Hepatocyte (in vitro differentiated cells): ENCODE measurements at places on chromosomes 5 and 9. TPM values are rescaled to one million over a fixed set of nuclear protein-coding genes. Genes with fewer than 3 reads are reported as not detected.

The SPRY4 gene
- 6.1 and 7.2 TPM in 2 replicates for total RNA-seq

The SMIM33 gene
- total RNA-seq, result not detected in 2 replicates

The TNPO1 gene
- 128 and 143 TPM in 2 replicates for total RNA-seq

The ADAMTS16 gene
- total RNA-seq, result 3.2 and 5.9 TPM in 2 replicates

The MFAP3 gene
- 65.4 and 82.2 TPM in 2 replicates for total RNA-seq

The FAT2 gene
- total RNA-seq, result 0.40 and 0.72 TPM in 2 replicates

The HRCT1 gene
- total RNA-seq, result 0.24 and 0.90 TPM in 2 replicates

DNA sequence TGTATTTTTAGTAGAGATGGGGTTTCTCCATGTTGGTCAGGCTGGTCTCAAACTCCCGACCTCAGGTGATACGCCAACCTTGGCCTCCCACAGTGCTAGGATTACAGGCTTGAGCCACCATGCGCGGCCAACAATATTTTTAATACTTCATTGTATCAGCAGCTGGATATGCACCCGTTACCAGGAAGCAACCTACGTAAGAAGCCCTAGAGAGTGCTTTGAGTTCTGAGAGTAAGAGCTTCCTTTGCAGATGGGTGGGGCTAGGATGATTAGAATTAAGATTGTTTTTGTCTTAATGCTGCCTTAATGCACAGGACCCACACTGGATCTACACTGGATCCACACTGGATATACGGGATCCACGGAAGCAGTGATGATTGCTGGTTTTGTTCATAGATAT lies 123.9 kb upstream of the ABCA1 start:
- DNase-seq, result no peak

- no peak for DNase-seq
These were observed 11.3 kb upstream of the RIOK2 start for GRCh38 chr5:97194366-97194765.

- DNase-seq, result no peak
These were observed 18.0 kb downstream of the OTULINL start for GRCh38 chr5:14599476-14600127.

GRCh38 chr5:176183321-176184074 lies 54.7 kb upstream of the SIMC1 start:
- DNase-seq, result no peak

GRCh38 chr5:137375741-137376526 lies 123.2 kb downstream of the SPOCK1 start:
- DNase-seq, result no peak

- DNase-seq, result peak; percentile 39
These were observed 146.5 kb downstream of the PPP2R2B start for GRCh38 chr5:146731909-146732659.

DNA sequence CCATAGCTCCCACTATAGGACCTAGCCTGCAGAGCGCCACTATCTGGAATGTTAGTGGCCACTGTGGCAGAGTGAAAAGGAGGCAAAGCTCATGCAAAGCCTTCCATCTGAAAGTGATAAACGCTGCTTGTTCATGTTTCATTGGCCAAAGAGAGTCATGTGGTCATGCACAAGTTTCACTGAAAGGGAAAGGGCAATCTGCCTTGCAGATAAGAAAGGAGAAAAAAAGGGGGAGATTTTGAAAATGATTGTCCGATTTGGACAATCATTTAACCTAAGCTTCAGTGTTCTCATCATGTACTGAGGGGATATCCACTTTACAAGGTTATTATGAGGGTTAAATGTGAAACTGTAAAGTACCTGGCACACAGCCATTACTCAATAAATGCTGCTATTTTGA lies 9.0 kb upstream of the MOB3B start:
- DNase-seq, result no peak

DNA sequence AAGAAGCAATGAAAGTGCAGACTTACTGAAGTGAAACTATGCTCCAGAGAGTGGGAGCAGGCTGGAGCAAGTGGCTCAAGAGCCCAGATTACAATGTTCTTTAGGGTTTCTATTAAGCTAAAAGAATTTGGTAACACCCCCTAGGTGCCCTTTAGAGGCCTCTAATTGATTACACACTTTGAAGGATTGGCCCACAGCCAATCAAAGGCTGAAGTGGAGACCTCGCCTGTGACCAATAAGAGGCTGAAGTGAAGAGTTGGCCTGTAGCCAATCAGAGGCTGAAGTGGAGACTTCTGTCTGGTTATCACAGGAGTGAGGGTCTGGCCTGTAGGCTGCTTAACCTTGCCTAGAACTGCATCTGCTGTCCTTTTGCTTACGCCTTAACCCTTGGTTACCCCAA lies 46.7 kb upstream of the SPATA31C2 start:
- DNase-seq, result no peak

DNA sequence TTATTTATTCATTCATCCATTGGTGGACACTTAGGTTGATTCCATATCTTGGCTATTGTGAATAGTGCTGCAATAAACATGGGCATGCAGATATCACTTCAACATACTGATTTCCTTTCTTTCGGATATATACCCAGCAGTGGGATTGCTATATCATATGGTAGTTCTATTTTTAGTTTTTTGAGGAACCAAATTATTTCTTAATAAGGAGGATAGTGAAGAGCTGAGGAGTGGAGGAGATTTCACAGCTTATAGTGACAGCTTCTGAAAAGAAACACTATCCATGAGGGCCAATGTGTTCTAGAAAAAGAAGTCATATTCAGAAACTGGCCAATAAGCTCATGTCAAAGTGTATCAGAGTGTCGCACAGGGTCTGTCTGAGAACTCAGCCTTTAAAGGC lies 183.3 kb downstream of the SEC61B start:
- no peak for DNase-seq

GRCh38 chr5:13660072-13660471 lies 284.4 kb downstream of the DNAH5 start:
- DNase-seq, result no peak

GRCh38 chr5:142551338-142552067 lies 134.4 kb downstream of the FGF1 start:
- DNase-seq, result peak; percentile 33

DNA sequence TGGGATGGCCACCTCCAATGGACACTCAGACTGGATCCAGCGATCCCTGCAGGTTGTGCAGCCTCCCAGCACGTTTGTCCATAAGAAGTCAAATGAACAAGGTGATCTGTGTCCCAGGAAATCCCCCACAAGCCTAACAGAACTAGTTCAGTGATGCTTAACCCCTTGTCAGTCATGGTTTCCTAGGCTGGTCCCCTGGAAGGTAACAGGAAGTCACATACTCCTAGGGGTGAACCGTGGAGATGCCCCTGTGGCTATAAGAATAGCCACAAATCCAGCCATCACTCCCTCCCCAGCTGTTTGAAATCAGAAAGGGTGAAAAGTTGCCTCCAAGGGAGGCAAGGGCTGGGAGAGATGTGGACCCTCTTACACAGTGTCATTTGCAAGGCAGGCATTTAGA lies 22.5 kb downstream of the PAX5 start:
- DNase-seq, result no peak

- no peak for DNase-seq
These were observed 110.7 kb downstream of the OLFM1 start for GRCh38 chr9:135198144-135198543.

GRCh38 chr9:95477441-95477840 lies 39.3 kb downstream of the PTCH1 start:
- DNase-seq, result no peak

DNA sequence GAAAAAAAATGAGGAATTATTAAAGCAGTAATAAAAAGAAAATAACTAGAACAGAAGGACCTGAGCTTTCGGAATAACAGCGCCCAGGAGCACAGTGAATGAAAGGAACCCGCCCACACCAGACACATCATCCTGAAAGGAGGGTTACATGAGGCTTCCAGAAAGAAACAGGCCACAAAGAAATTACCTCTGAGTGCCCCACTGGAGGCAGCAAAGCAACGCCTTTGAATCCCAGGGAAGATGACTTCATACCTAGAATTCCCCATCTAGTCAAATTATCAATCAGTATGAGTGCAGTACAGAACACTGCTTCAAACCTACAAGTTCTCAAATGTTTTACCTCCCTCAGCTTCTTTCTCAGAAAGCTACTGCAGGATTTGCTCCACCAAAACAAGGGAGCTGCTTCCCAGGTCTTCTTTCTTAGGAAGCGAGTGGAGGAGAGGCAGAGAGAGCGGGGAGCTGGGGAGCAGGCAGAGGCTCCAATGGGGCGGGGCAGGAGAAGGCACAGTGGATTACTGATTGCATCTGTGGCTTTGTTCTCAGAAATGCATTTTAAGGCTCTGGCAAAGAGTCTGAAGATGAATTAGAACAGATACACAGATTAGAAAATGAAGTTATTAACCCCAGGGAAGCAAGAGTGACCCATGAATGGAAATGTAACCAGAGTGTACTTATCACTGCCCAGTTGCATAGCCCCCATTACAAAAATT lies 87.1 kb downstream of the SEMA4D start:
- no peak for DNase-seq
